CD4-positive, alpha-beta T cell treated with Interleukin-6 at 100 ng/mL for 8 hours (primary cell): ENCODE measurements at places on chromosomes 6 and 20.

- DNase-seq = no peak
Observed at GRCh38 chr20:50848846-50849673, 54.2 kb downstream of the BCAS4 start.

DNA sequence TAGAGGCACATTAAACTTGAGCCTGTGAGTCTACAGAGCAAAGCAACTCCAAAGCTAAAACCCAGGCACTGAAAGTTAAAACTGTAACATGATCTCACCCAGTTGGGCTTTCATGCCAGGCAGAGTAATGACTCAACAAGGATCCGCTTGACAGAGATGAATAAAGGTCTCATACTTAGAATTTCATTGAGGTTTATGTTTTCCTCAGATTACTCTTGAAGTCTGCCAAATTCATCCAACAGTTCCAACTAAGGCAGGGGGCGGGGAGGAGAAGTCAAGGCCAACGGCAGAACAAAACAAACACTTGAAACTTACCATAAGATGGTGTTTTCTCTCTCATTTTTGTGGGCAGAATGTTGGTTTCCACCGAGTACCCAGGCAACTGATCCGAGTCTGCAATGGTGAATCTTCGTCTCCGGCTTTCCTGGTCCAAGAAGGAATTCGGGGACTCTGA lies 54.0 kb upstream of the IPCEF1 start:
- DNase-seq = no peak

- no peak for DNase-seq
Observed at GRCh38 chr6:34115915-34116314, 30.0 kb downstream of the GRM4 start.

DNA sequence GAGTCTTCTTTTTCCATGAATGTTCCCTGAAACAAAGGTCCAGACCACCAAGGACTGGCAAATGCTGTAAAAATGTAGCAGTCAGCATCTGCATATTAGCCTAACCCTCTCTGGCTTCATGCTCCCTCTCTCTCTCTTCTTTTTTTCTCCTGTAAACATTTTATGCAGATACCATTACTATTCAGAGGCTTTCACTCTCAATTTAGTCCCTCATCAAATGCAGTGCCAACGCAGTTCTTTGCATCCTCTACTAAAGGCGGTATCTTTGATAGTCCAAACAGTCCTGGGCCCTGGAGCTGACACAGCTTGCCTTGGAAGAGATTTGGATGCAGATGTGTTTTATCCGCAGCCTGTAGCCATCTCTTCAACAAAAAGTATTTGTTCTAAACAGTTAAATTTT lies 167.1 kb upstream of the MMS22L start:
- DNase-seq = no peak

DNA sequence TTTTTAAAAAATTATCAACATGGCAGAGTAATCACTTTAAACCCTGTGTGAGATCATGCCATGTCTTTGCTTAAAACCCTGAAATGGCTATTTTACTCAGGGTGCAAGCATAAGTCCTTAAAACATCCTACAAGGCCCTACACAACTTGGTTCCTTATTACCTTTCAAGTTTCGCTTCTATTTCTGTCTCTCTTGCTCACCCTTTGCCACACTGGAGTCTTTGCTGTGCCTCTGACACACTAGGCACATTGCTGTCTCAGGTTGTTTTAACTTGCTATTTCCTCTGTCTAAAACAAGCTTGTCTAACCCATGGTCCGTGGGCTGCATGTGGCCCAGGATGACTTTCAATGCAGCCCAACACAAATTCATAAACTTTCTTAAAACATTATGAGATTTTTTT lies 55.6 kb downstream of the KIAA0408 start:
- no peak for DNase-seq

DNA sequence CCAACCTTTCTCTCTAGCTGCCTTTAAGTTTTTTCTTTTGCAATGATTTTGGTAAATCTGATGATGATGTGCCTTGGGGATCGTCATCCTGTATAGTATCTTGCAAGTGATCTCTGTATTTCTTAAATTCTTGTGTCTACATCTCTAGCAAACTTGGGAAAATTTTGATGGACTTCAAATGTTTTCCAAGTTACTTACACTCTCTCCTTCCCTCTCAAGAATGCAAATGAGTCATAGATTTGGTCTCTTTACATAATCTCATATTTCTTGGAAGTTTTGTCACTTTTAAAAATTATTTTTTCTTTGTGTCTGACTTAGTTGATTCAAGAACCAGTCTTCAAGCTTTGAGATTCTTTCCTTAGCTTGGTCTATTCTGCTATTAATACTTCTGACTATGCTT lies 176.4 kb downstream of the TBC1D32 start:
- no peak for DNase-seq

DNA sequence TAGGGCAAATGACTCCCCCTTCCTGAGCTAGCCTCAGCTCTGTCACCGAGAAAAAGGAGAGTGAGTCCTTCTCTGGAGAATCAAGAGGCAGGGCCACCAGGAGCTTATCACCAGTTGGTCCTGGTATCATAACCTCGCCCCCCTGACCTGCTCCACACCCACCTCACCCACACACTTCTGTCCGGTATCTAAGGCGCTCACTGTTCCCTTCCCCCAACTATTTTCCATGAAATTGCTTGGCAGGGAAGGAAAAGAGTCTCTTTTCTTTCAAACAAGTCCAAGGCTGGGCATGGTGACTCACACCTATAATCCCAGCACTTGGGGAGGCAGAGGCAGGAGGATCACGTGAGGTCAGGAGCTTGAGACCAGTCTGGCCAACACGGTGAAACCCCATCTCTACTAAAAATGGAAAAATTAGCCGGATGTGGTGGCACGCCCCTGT lies 77.6 kb downstream of the ZMYND8 start:
- DNase-seq = no peak

- DNase-seq = no peak
Observed at GRCh38 chr6:17482711-17483110, 89.3 kb downstream of the CAP2 start.

- DNase-seq = no peak
Observed at GRCh38 chr6:90199900-90200299, 96.7 kb downstream of the BACH2 start.

DNA sequence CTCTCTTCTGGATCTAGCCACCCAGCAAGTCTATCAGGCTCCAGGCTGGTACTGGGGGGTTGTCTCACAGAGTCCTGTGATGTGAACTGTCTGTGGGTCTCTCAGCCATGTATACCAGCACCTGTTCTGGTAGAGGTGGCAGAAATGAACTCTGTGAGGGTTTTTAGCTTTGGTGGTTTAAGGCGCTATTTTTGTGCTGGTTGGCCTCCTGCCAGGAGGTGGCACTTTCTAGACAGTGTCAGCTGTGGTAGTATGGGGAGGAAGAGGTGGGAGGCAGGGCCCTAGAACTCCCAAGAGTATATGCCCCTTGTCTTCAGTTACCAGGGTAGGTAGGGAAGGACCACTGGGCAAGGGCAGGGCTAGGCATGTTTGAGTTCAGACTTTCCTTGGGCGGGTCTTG lies 75.8 kb downstream of the SNAP91 start:
- DNase-seq = no peak
